ENCODE measurements at places on chromosomes 2 and 18. TPM values are rescaled to one million over a fixed set of nuclear protein-coding genes. Genes with fewer than 3 reads are reported as not detected.

Gene DAPL1
- total RNA-seq, result not detected

DNA sequence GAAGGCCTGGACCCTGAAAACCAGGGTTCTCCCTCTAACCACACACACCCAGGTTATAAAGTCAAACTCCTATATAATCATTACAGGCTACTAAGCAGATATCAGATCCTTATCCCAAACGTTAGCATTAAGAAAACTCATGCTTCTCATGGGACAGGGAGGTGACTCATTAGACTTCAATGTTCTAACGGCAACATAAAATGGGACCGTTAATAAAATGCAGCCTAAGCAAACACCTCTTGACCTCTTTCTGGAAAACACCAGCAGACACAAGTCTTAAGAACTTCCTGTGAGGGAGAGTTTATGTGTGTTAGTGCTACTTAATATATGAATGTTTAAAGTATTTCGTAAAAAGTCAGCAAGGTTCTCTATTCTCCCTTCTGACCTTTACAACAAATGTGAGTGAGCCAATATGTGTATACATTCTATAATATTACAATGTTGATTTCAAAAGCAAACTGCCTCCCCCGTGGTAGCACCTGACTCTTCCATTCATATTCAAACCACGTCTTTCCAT, 31.7 kb downstream of the LPIN2 start:
- no peak for DNase-seq

DNA sequence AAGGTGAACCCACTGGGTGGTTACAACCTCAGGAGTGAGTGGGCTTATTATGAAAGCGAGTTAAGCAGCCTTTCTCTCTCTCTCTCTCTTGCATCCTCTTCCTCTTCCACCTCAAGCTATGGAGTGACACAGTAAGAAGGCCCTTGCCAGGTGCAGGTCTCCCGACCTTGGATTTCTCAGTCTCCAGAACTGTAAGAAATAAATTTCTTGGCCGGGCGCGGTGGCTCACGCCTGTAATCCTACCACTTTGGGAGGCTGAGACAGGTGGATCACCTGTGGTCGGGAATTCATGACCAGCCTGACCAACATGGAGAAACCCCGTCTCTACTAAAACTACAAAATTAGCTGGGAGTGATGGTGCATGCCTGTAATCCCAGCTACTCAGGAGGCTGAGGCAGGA, 14.4 kb downstream of the MYCN start:
- no peak for DNase-seq

DNA sequence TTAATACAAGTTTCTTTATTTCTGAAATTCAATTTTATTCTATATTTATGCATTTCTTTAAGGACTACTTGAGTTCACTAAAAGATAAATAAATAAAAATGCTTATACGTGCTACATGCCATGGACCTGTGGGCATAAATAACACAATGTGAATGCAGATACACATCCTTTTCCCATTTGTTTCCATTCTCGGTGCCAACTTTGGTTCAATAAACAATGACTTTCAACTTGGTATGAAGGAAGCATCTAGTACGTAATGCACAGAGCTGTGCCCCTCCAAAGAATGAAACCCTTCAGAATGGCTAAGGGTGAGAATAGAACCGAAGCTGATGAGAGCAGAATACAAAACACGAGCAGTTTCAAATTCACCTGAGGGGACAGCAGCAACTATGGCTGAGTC, 409.3 kb downstream of the MTX2 start:
- DNase-seq, result no peak

GRCh38 chr18:65725251-65726050, 25.4 kb upstream of the CDH7 start:
- no peak for DNase-seq

Gene MOGAT1
- not detected for total RNA-seq

DNA sequence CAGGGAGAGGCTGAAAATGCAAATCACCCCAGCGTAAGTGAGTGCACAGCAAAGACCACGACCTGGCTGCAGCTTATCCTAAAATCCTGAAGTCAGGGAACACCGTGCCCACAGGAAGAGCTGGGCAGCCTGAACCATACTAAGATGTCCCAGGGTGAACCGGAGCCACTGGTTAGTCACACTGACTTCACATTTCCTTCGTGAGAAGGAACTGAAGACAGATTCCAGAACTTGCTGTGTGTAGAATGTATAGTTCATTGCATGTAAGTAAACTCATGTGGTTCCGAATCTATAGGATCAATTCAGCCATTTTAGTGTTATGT, 84.6 kb upstream of the NDUFV2 start:
- no peak for DNase-seq

GRCh38 chr2:190235101-190235500, 84.5 kb downstream of the HIBCH start:
- no peak for DNase-seq

- no peak for DNase-seq
Measured at GRCh38 chr2:27701676-27702075, 38.0 kb downstream of the SLC4A1AP start.
